ENCODE measurements at places on chromosomes 1 and 21.
A peak's percentile ranks its signal among the peaks of the same experiment; 100 is the strongest.

DNA sequence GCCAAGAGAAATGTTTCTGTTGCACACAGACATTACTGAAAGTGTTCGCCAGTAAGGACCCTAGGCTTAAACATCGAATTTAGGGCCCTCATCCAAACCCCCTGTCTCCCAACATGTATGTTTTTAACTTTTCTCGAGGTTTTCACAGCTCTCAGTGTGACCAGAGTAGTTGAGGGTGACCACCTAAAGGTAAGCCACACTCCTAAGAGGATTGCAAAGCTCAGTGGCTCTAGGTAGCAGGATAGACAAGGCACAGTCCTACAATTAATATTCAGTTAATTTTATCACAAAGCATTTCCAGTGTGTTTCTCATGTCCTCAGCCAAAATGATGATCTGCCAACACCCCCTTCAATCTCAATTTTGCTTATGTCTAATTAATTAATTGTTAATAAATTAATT, 695 bp upstream of the ALG14 start:
- DNase-seq = no peak

DNA sequence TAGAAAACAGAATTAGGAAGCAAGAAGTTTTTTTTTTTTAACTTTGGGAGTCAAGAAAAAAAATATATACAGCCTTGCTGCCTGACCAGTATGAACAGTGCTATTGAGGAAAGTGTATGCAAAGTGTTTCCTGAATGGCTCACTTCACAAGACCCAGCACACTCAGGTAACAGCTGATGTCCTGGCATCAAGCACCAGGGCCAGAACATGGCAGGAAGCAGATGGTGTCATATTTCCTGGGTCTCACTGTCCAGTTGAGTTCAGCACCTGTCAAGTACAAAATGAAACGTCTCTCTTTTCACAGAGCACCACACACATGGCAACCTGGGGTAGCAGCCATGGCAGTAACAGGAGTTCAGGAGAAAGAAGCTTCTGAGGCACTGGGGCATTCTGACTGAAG, 372.3 kb downstream of the TTLL7 start:
- no peak for DNase-seq

DNA sequence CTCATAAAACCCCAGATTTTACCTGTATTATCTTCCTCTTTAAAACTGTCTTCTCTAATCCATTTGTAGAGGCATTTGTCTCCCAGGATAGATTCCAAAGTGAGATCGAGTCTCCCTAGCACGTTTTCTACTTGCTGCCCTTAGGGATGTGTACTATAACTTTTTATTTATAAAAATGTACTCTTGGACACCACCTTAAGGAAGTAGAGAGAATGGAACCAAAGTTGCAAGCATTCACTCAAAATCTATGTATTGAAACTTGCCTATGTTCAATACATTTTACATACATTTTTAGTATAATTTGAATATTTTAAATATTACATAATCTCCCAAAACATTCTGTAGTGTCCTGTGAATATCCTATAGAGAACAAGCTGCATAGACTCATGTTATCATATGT, 842 bp upstream of the SPRR2A start:
- DNase-seq = no peak

DNA sequence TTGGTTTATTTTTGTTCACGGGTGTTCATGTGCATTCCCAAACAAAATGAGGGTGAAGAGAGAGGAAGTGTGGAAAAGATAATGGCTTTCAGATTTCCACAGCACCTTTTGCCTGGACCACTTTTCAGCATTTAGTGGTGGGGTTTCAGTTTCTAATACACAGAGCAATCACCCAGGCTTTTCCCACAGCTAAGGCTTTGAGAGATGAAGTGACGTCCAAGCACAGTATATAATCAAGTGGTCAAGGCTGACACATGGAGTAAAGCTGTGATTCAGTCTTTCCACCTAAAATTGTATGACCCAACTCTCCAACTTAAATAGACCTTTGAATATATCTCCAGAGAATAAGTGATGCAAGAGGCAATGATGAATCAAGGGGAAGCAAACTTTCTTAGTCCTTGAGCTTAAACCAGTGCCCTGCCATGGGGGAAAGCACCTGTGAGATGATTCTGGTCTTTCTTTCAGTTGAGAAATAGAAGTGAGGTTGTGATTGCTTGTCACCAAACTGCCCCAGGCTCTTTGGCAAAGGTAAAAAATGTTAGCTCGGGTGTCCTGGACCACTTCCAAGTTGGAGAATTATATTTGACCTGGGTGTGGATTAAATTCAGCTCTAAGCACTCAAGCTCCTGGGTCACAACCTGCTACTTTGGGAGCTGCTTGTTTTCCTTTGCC, 2.4 kb upstream of the PIK3R3 start:
- DNase-seq = peak; percentile 83

DNA sequence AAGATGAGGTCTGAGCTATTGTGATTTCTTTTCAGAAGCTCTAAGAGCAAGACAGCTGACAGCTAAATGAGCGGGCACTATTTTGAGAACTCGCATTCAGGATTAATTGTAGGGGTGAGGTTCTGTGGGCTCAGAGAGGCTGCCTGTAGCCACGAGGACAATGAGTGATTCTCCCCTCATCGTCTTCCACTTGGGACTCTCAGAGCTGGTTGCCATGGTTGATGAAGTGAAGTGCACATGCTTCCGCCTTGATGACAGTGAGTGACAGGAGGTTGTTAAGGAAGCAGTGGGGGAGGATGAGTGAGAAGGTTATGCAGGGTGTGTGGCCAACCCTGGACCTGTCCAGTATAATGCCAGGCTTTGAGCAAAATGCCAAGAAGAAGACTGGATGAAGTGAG, 341.7 kb downstream of the PCP4 start:
- DNase-seq = no peak

Data from AG09309 (cell line).